ENCODE measurements at places on chromosomes 3 and 15.

GRCh38 chr3:78839693-78840092, 928.1 kb downstream of the ROBO1 start:
- no peak for DNase-seq

DNA sequence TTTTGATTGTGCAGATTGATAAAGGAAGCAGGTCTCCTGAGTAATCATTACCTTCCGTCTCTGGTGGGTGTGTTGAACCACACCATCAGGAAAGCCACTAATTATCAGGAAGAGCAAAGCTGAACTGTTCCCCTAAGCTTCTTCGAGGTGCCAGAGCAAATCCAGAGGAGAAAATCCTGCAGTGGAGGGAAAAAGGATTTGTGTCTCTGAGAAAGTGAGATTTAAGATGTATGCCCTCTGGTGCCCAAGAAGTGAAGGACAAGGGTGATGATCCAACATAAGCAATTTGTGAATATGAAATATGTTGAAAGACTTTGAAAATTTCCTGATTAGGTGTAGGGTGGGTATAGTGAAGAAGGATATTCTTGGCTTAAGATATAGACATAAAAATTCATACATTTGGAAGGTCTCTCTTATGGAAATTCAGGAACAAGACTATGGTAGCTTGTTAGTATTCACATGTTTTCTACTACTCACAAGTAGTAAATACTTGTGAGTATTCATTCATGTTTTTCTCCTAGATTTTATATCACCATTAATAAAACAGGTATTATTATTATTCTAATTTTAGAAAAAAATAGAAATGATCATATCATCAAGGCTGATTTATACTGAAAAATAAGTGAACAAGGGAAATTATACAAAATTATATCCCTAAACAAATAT, 34.8 kb downstream of the COMMD2 start:
- DNase-seq, result no peak

DNA sequence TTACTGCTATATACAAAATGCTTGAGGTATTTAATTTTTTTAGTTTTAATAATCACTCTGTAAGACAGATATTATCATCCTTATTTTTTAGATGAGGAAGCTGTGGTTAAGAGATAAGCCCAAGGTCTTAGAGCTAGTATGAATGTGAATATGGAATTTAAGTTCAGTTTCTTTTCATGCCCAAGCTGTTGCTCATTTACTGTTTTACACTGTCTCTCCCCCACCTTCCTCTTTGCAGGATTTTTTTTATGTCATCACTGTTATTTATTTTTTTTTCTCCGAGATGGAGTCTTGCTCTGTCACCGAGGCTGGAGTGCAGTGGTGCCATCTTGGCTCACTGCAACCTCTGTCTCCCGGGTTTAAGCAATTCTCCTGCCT, 22.5 kb downstream of the MAP2K5 start:
- no peak for DNase-seq

DNA sequence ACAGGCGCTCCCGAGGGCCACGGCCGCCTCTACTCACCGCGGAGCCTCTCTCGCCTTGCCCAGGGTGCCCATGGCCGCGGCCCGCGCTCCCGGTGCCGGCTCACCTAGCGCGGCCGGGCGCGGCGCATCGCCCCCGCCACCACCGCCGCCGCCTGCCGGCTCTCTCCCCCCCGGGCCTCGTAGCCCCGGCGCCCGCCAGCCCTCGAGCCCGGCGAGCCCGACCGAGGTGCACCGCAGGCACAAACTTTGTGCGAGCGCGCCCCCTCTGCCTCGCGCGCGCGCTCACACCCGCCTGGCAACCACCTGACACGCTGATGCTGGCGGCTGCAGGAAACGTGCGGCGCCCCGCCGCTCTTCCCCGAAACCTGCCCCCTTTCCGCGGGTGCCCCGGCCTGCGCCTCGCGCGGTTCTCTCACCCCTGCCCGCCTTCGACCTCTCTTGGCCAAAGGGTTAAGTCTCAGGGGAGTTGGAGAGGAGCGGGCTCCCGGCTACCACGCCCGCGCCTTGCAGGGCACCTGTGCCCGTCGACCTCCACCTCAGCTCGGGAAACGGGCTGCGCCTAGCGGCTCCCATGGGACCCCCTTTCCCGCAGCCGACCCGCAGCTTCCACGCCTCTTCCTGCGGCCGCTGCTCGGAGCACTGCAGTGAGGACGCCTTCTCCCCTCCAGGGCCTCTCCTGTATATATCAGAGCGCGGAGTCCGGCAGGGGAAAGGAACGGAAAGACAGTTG, at the start of gene RASGRP1:
Gene RASGRP1, minus strand, starts transcription at position 258 of the 730 bp plus-strand sequence. Its CDS starts 186 bp downstream, at position 72.
- DNase-seq, result peak; percentile 87

GRCh38 chr3:187130346-187131066, 8.8 kb downstream of the RPL39L start:
- no peak for DNase-seq

GRCh38 chr15:38671675-38672254, 107.2 kb upstream of the RASGRP1 start:
- DNase-seq, result peak; percentile 50
